Cerebellar nuclear complex (tissue), 1 donor: ENCODE measurements at places on chromosomes 12 and 14.

DNA sequence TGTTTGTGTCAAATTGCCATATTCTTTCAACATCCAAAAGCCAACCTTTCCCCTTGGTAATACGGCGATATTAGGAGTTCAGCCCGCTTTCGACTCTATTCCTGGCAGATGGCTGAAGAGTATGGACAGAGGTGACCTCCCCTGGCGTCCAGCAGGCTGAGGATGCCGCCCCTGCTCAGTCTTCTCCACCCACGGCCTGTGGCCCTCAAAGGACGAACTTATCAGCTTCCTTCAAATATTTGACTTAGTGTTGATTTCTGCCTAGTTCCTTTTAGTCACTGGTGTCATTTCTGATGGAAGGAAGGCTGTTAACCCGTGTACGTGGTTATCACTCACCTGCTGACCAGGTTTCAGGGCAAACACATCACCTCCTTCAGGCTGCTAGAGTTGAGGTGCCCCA is 65.0 kb downstream of the TESC start:
- DNase-seq = no peak

GRCh38 chr12:29032446-29032845 is 116.6 kb upstream of the FAR2 start:
- DNase-seq = no peak

- no peak for DNase-seq
Observed at GRCh38 chr14:99907761-99908652, 114.8 kb downstream of the EML1 start.

DNA sequence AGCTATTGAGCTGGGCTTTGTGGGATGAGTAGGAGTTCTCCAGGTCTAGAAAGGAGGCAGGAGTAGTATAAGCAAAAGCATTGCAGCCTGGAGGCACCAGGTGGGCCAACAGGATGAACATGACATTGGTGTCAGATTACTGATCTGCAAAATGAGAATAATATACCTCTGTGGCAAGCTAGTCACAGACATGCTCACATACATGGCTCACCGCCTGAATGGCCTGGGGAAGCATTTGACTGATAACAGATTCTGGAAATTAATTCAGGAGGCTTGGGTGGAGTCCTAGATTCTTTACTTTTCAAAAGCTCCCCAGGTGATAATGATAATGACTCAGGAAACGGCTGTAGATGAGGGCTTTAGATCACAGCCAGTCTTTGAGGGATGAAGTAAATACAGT is 709 bp downstream of the TCL1B start:
- no peak for DNase-seq

GRCh38 chr14:29716150-29716549 is 211.5 kb downstream of the PRKD1 start:
- no peak for DNase-seq

GRCh38 chr14:52834440-52834842 is 43.0 kb upstream of the GNPNAT1 start:
- DNase-seq = no peak

- DNase-seq = no peak
Observed at GRCh38 chr14:51566831-51567582, 84.7 kb upstream of the FRMD6 start.

DNA sequence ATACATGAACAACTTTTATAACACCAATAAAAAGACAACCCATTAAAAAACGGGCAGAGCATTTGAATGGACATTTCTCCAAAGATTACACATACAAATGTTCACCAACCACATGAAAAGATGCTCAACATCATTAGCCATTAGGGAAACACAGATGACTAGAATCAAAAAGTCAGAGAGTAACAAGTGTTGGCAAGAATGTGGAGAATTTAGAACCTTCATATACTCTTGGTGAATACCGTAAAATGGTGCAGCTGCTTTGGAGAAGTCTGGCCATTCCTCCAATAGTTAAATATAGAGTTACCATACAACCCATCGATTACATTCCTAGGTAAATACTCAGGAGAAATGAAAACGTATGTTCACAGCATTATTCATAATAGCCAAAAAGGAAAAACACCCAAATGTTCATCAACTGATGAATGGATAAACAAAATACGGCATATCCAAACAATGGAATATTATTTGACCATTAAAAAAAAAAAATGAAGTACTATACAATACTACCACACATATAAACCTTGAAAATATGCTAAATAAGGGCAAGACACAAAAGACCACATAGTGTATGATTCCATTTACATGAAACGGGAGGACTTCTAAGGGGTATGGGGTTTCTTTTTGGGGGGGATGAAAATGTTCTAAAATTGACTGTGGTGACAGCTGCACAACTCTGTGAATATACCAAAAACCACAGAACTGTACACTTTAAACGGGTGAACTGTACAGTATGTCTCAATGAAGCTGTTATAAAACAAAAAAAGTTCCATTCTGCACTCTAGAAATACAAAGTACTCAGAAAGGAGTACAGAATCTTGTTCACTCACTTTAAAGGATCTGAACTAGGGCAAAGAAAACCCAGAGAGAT is 3.2 kb downstream of the CORO1C start:
- no peak for DNase-seq

DNA sequence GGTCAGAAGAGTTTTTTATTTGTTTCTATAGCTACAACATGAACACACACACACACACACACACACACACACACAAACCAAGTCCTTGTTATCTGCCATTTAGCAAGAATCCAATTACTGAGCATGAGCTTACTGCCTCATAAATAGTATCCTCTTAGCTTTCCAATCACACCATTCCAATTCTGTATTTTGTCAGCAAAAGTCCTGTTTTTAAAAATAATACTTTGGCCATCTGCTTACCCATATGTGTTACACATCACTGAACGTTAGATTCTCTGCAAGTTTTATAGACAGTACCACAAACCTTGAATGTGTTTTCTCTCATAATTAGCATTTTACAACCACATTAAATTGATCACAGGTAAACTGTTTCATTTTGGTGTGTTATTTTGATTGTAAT is 1905.4 kb upstream of the FLRT2 start:
- no peak for DNase-seq

GRCh38 chr12:8594072-8594471 is 18.6 kb downstream of the AICDA start:
- DNase-seq = no peak

GRCh38 chr14:51653775-51654532 is 2.2 kb downstream of the FRMD6 start:
- no peak for DNase-seq

DNA sequence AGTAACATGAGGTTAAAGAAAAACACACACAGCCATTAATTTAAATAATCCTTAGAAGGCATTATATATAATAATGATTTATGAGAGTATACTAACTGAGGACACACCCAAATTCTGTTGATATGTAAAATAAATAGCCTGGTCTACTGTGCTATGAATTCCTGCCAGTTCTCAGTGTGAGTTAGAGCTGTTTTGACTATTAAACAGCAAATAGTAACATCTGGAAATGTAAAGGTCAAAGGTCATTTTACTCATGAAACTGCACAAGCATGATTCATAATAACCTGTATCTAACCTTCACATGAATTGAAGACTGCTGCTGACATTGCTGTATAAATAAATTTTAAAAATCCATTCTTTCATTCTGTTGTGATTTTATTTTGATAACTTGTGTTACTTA is 966.7 kb downstream of the SLC6A15 start:
- DNase-seq = no peak

GRCh38 chr14:101226603-101227425 is 323.3 kb upstream of the RTL1 start:
- DNase-seq = no peak

DNA sequence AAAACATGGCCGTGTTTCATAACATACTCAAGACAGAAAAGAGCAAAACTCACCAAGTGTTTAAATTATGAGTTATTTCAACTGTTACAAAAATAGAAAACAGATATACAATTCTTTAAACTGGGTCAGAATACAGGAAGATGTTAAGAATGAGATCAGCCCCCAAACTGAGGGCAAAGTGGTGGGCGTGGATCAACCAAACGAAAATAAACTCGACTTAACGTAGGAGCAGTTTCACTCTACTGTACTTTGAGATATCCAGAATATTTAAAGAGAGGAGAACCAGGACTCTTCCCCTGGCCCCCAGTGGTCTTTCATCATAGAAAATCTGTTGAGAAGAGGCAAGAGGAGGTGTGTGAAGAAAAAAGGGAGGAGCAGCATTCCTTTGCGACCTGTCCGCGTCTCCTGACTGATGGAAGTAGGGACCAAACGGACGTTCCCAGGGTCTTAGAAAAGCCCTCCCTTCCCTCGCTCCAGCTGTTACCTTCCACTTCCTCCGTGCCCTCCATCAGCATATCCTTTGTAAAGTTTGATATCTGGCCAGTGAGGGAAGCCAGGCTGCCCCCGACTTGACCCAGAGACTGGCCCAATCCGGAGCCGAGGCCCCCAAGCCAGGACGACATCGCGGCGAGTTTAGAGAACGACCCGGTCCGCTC is 668 bp downstream of the TRIP11 start:
- no peak for DNase-seq

DNA sequence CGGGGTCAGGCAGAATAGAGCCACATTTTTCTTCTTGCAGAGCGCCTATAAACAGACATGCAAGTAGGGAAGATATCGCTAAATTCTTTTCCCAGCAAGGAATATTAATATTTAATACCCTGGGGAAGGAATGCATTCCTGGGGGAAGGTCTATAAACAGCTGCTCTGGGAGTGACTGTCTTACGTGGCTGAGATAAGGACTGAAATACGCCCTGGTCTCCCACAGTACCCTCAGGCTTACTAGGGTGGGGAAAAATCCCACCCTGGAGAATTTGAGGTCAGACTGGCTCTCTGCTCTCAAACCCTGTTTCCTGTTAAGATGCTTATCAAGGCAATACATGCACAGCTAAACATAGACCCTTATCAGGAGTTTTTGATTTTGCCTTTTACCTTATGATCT is 262.3 kb downstream of the CEP128 start:
- no peak for DNase-seq

- no peak for DNase-seq
Observed at GRCh38 chr12:39003541-39004155, 98.3 kb upstream of the CPNE8 start.

GRCh38 chr14:90782892-90783291 is 33.3 kb downstream of the TTC7B start:
- no peak for DNase-seq

- DNase-seq = no peak
Observed at GRCh38 chr12:47527816-47528215, 178.0 kb downstream of the RPAP3 start.
